ENCODE measurements at places on chromosomes 6 and 20. TPM values are rescaled to one million over a fixed set of nuclear protein-coding genes. Genes with fewer than 3 reads are reported as not detected.

DNA sequence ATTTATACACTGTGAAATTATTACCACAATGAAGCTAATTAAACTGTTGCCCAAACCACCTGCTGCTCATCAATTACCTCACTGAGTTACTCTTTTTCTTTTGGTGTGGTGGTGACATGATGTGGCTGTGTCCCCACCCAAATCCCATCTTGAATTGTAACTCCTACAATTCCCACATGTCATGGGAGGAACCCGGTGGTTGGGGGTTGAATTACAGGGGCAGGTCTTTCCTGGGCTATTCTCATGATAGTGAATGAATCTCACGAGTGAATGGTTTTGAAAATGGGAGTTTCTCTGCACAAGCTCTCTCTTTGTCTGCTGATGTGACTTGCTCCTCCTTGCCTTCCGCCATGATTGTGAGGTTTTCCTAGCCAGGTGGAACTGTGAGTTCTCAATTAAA, 145.0 kb downstream of the LRRC1 start:
- H3K4me1 ChIP-seq, result no peaks in the 10 kb centered on the region
- DNase-seq, result no peak
- H3K36me3 ChIP-seq, result no peaks in the 10 kb centered on the region
- H3K4me3 ChIP-seq, result no peak overlapping the region
- H3K27ac ChIP-seq, result no peak overlapping the region

GRCh38 chr6:2086326-2086965, 159.0 kb downstream of the GMDS start:
- H3K27ac ChIP-seq, result no peak overlapping the region
- H3K4me3 ChIP-seq, result no peak overlapping the region
- no peak for DNase-seq
- H3K36me3 ChIP-seq, result no peaks in the 10 kb centered on the region
- H3K27me3 ChIP-seq, result no peaks in the 10 kb centered on the region

Gene HLA-DQA1
- total RNA-seq, result 712 TPM

- H3K27ac ChIP-seq, result no peak overlapping the region
- H3K4me1 ChIP-seq, result peaks cover under 1% of the 10 kb centered on the region
- H3K27me3 ChIP-seq, result no peaks in the 10 kb centered on the region
Observed at GRCh38 chr6:169984181-169985120, 233.0 kb downstream of the ERMARD start.

DNA sequence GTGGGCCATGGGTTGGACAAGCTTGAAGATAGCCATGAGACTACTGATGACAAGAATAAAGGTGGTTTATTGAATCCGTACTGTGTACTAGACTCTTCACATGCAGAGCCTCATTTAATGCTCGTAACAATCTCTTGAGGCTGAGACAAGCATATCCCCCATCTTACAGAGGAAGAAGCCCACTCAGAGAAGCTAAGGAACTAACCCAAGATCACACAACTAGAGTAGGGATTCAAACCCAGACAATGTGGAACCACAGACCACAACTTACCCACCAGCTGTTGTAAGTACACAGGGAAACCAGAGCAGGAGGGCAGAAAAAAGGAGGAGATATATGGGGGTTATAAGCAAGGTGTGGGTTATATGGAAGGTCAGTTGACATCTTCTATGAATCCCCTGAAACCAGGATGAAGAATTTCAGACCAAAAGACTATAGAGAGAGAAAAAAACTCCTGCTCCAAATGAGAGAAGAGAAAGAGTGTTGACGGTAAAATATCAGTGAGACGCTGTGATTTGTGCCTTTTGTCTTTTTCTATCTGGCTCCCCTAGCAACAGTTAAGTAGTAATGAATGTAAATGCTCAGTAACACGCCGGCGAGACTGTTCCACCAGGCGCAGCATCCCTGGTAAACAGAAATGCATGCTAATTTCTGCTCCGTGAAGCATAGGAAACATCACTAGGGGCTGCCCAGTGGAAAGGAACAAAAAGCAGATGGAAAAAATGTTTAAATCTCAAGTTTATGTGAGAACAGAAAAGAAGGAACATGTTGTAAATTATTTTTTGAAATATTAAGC, 80.1 kb upstream of the SLC22A16 start:
- no peak overlapping the region for H3K4me3 ChIP-seq
- no peaks in the 10 kb centered on the region for H3K36me3 ChIP-seq
- no peaks in the 10 kb centered on the region for H3K4me1 ChIP-seq
- no peak overlapping the region for H3K27ac ChIP-seq
- no peaks in the 10 kb centered on the region for H3K27me3 ChIP-seq

DNA sequence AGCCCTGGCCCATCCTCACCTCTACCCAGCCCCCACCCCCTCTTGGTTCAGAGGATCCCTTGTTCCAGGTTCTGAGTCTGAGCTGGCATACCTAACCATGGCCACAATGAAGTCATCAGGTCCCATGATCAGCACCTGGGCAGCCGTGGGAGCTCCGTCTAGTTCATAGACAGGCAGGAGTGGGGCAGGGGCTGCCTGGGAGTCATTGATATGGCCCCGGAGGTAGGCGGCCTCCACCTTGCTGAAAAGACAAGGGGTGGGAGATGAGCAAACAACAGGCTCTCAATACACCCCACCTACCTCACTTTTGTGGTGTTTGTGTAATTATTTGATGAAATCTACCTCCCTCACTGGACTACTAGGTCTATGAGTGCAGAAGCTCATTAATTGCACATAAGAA, 20.4 kb downstream of the GGT7 start:
- H3K27ac ChIP-seq, result no peak overlapping the region
- no peak overlapping the region for H3K4me3 ChIP-seq
- DNase-seq, result no peak
- H3K27me3 ChIP-seq, result no peaks in the 10 kb centered on the region
- no peaks in the 10 kb centered on the region for H3K36me3 ChIP-seq

Gene CPXM1
- total RNA-seq, result 0.90 TPM

- no peaks in the 10 kb centered on the region for H3K4me1 ChIP-seq
- no peak overlapping the region for H3K27ac ChIP-seq
- no peaks in the 10 kb centered on the region for H3K36me3 ChIP-seq
- H3K4me3 ChIP-seq, result no peak overlapping the region
Observed at GRCh38 chr6:21395121-21395520, 198.4 kb upstream of the SOX4 start.

Gene ADGRF5
- 0.13 TPM for total RNA-seq

GRCh38 chr6:102223942-102224341, 830.4 kb downstream of the GRIK2 start:
- H3K4me3 ChIP-seq, result no peak overlapping the region
- no peaks in the 10 kb centered on the region for H3K27me3 ChIP-seq
- DNase-seq, result no peak
- H3K36me3 ChIP-seq, result no peaks in the 10 kb centered on the region
- H3K4me1 ChIP-seq, result no peaks in the 10 kb centered on the region

Gene RSPO4
- not detected for total RNA-seq

Gene RBPJL
- not detected for total RNA-seq

Gene FKBP5
- total RNA-seq, result 81.2 TPM

DNA sequence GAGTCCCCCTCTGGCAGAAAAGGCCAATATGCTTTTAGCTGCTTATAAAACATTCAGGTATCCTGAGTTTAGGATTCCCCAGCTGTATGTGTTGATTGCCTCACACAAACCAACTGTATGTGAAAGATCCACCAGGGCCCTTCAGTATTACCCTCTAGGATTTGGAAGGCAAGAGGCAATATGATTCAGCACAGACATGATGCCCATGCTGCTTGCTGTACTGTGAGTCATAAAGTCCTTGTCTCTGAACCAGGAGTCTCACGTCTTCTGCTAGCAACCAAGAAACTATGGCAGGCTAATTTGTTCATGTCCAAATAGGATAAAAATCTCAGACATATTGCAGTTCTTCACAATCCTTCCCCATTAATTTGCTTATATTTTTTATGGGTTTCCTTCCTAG, 789.2 kb upstream of the SLC35B3 start:
- H3K4me3 ChIP-seq, result no peak overlapping the region
- no peaks in the 10 kb centered on the region for H3K4me1 ChIP-seq
- no peaks in the 10 kb centered on the region for H3K27me3 ChIP-seq
- no peaks in the 10 kb centered on the region for H3K36me3 ChIP-seq
- no peak overlapping the region for H3K27ac ChIP-seq

Measured in GM12878 (cell line).